ENCODE measurements at places on chromosomes 2 and 18.

GRCh38 chr2:45436456-45436855 lies 174.6 kb downstream of the SRBD1 start:
- DNase-seq, result no peak

GRCh38 chr2:31265234-31265633 lies 31.3 kb downstream of the EHD3 start:
- no peak for DNase-seq

GRCh38 chr2:151394509-151394908 lies 15.2 kb upstream of the RIF1 start:
- DNase-seq, result no peak

DNA sequence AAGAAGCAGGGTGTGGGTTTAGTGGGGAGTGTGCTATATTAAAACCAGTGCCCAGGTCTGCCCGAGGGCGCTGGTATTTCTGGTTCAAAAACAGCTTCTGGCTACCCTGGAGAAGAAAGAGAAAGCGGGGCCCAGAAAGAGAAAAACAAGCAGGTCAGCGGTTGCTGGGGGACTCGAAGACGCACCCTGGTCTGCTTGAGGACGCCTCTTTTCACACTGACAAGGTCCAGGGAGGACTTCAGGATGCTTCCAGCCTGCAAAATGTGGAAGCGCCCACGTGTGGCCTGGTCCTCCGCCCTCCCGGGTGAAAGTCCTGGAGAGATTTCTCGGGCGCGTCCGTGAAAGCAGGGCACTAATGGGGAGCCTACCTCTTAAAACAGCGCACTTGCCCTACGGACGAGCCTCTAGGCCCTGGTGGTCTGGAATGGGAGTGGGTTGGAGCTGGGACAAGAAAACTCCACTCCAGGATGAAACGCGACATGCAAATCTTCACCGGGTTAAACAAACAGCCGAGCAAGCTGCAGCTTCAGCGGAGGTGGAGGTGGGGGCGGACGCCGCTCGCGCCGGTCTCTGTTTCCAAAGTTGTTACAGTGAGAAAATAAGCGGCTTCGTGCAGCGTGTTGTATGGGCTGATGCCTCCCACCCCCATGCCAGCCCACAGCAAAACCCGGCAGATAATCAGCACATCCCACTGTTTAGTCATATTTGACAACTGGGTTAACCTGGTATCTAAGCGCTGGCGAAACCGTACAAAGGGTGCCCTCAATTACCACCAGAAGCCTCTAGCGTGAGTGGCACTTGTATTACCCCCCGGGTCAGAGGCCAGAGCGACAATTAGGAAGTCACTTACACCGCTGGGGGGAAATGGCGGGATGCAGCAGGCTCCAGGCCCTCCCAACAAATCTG lies 1.1 kb upstream of the SP9 start:
- DNase-seq, result no peak

GRCh38 chr2:83142934-83143333 lies 1316.1 kb downstream of the SUCLG1 start:
- DNase-seq, result no peak

- DNase-seq, result peak; percentile 25
Observed at GRCh38 chr18:27763936-27764335, 413.0 kb downstream of the CDH2 start.

DNA sequence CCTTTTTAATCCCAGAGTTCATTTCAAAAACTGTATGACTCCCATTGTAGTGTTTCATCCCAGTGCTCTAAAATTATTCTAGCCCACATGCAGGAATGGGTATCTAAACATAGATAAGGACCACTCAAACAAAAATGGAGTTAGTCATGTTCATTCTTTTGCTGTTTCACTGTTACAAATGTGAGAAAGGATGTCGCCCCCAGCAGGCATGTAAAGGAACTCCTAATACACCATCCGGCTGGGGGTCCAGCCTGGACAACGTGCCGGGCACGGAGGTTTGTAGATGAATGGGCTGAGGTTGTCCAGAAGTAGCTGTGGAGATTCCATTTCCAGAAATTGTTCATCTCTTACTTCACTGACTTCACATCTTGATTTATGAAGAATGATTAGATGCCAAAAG lies 101.9 kb upstream of the RAB12 start:
- peak; percentile 17 for DNase-seq

DNA sequence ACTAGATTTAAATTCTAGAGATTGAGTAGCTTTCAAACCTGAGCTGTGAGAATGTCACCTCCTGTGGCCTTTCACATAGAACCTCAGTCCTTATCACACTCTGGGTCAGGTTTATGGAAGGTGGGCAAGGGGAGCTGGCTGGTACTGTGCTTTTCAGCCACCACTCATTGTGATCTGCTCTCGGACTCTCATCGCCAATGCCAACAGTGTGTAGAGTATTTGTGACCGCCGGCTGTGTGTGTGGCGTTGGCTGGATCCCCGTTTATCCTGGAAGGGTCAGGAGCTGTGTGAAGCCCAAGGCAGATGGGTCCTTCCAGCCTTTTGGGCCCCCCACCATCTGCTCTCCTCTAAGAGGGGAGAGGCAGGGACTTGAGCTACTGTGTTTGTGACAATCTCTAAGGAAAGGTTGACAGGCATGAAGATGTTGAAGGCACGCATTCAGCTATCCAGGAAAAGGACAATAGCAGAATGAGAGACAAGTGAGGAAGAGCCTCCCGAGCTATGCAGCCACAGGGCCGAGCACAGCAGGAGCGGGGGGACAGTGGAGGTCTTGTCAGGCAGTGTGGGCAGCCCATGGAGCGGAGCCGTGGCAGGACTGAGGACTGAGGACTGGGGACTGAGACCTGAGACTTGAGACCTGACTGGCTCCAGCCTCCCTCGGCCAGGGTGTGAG lies 107.1 kb upstream of the TPO start:
- no peak for DNase-seq

DNA sequence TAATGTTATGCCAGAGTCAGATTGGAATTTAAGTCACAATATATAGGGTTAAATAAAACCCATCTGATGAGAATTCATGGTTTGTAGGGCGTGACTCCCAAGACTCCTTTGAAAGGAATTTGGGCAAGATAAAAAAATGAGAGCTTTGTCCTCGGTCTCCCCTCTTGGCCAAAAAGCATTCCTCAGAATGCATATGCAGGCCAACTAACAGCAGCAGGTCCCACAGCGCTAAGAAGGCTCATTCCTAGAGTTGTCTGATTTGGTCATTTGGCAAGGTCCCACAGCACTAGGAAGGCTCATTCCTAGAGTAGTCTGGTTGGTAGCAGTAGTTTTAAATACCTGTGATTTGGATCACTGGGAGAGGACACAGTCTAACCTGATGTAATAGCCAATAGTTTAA lies 106.3 kb upstream of the B3GNT2 start:
- no peak for DNase-seq

DNA sequence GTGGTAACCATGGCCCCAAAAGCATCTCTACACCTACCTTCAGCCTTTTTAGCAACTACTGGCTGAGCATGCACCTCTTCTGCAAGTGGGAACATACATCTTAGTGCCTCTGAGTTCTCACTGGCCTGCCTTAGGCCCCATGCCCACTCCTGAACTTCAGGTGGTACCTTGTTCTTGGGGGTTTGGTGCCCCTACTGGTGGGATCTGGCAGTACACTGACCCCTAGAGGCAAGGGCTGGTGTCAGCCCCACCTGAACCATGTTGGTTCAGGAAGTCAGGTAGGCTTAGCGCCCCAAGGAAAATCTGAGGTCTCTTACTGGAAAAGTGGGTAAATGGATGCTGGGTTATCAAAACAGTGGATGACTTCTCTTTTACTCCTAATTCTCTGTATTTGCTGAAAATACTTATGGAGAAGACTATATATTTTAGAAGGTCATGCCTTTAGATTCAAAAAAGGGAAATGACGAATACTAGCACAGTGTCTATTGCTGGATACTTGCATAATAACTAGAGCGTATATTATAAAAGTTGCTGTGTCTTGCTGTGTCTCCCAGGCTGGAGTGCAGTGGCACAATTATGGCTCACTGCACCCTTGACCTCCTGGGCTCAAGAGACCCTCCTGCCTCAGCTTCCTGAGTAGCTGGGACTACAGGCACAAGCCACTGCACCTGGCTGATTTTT lies 84.6 kb downstream of the RAB31 start:
- no peak for DNase-seq

GRCh38 chr2:46803547-46803878 lies 112.1 kb downstream of the MCFD2 start:
- DNase-seq, result no peak

- no peak for DNase-seq
Observed at GRCh38 chr2:155913356-155913755, 419.2 kb downstream of the NR4A2 start.

DNA sequence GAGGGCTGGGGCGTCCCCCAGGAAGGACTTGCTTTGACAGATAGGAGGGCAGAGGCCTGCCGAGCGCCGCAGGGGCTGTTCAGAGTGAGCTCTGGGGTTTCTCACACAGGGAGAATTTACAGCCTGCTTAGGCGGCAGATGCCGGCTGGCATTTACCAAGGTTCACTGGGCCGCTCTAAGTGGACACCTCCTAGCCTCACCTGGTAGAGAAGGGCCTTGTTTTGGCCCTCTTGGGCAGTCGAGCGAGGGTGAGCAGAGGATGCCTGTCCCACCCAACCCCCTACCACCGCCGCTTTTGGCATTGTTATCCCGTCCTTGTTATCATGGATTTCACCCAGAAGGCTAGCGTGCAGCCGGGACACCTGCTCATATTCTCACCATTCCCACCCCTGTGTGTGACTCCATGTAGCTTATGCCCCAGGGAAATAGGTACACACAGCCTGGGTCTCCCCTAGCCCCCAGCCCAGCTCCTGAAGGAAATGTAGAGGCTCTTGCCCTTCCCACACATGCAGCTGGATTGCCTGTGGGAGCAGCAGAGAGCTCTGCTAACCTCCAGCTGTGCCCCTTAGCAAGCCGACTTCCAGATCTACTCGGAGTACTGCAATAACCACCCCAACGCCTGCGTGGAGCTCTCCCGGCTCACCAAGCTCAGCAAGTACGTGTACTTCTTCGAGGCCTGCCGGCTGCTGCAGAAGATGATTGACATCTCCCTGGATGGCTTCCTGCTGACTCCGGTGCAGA lies 52.4 kb downstream of the FAM168B start:
- no peak for DNase-seq

GRCh38 chr2:116442418-116442817 lies 1372.1 kb upstream of the DDX18 start:
- no peak for DNase-seq

- no peak for DNase-seq
Observed at GRCh38 chr2:40844353-40845277, 392.7 kb upstream of the SLC8A1 start.

GRCh38 chr2:169082995-169083394 lies 13.6 kb downstream of the DHRS9 start:
- DNase-seq, result no peak

DNA sequence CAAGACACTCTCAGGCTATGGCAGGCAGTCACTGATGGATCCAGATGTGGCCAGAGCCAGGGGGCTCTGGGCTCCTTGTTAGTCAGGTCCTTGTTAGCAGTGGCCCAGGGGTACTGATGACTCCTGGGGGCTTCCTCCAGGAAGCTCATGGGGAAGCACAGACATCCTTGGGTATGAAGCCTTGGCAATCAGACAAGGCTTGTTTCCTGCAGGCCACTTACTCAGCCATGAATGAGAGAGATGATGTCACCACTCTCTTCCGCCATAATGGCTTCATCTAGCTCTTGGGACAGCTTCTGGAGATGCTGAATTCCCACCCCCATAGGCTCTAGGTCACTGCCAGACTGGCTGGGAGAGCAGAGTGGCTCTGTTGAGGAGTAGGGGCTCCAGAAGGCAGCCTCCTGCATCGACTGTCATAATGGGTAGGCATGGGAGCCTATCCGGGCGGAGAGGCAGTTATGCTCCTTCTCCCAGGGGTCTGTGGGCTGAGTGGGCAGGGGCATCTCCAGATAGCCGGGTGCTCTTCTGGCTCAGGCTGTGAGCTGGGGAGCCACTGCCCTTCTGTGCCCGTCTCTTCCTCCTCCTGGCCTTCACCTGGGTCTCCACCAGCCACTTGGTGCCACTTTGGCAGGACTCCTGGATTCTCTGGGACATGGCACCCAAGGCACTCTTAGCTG lies 40.2 kb upstream of the BMPR2 start:
- DNase-seq, result peak; percentile 47

- no peak for DNase-seq
Observed at GRCh38 chr18:58557008-58557435, 71.9 kb downstream of the ALPK2 start.

DNA sequence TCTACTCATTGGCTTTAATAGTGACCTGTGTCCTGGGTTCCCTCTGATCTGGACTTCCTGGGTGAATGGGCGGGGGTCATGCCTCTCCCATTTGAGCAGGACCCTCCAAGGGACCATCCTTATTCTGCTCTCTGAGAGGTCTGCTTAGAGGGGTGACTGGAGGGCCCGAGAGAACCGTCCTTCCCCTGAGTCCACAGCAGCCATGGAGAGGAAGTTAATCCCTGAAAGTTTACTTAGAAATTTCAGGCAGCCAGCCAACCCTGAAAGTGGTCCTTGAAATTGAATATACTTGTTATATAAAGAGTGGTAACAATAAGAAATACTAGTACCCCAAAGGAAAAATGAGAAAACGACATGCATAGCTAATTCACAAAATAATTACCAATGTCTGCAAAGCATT lies 226.1 kb downstream of the DYSF start:
- no peak for DNase-seq

GRCh38 chr2:220162320-220162719 lies 534.9 kb downstream of the SLC4A3 start:
- DNase-seq, result no peak

Measured in EL (cell line).